Activated naive CD8-positive, alpha-beta T cell treated with anti-CD3 and anti-CD28 coated beads for 36 hours (primary cell): ENCODE measurements at places on chromosomes 3 and 15.

- DNase-seq, result no peak
Measured at GRCh38 chr3:125103406-125103805, 47.6 kb upstream of the HEG1 start.

DNA sequence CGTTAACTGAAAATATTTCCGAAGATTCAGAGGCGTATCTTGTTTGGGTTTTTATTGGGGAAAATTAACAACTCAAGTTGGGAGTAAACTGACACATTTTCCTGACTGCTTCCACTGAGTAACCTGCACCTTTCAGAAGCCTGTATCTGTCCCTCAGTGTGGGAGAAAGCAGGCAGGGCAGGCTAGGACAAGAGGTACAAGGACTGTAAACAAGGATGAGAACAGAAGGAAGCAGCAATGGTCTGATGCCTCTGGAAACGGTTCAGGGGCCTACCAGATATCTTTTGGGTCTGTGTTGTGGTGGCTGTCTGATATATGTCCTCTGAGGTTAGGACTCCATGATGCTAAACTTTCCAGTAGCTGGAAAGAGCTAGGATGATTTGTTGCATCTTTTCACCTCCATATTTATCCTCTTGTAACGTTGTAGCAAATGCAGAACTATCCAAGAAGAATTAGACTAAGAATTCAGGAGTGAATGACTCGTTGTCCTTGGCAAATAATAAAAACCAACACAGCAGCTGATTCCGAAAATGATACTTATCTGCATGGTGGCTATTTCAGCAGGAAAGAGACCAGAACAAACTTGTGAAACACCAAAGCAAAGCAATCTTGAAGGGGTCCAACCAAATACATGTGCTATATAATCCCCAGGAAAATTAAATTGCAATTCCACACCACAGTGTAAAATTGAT, 195.9 kb upstream of the ICE2 start:
- no peak for DNase-seq

- peak; percentile 47 for DNase-seq
Measured at GRCh38 chr3:10344147-10344943, 23.4 kb upstream of the SEC13 start.

- DNase-seq, result no peak
Measured at GRCh38 chr15:100668348-100668745, 66.0 kb downstream of the ASB7 start.

DNA sequence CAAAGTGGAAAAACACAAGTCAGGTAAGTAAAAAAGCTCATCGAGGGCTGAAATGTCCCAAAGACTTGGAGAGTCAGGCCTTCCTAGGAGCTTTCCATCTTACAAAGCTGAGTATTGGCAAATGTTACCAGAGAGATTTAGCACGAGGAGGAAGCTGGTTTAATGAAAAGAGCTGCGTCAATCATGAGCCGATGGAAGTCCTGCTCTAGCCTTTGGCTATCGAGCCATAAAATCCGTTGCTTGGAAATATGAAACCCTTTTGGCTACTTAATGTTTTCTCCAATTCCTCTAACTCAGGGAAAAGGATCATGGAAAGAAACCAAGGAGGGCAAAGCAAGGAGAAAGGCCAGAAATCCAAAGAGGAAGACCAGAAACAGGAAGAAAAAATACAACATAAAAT, 1074.6 kb downstream of the FHIT start:
- no peak for DNase-seq

DNA sequence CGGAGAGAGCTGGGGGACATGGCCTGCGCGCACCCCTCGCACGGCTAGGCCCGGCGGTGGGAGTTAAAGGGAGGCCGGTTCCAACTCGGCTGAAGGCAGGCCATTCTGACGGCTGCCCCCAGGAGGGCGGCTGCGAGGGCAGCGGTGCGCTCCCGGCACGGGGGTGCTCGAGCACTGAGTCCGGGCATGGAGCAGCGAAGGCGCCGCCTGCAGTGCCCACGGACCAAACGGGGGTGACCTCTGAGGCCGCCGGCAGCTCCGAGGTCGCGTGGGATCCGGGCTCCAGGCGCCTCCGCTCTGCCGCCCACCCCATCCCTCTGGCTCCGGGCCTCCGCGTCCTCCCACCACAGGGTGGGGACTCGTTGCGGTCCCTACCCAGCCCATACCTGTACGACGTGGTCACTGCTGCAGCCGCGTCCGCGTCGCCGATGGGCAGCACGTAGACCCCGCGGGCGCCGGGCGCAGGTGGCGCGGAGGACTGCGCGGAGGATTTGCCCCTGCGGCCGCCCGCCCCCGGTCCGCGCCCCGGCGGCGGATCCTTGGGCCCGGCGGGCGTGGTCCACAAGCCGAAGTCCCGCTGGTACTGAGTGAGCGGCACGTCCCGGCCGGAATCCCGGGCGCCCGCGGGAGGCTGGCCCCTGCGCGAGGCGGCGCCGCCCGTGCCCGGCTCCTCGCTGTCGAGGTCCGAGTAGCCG, 469 bp downstream of the MAP6D1 start:
- peak; percentile 31 for DNase-seq

DNA sequence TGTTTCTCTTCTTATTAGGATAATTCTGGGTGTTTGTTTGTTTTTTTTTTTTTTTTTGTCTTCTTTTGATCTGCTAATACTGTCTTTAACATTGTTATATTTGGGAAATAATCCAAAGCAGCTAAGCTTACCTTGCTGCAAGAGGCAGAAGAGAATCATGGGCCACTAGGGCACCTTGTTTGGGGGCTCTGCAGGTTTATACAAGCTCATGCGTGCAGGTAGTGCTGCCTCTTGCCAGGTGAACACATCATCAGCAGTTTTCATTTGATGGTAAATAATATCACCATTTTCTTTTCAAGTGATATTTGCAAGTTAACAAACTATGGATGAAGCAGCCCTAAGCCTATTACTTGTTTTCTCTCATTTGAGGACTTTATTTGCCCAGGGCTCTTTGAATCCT, 37.9 kb downstream of the MAP3K13 start:
- no peak for DNase-seq

DNA sequence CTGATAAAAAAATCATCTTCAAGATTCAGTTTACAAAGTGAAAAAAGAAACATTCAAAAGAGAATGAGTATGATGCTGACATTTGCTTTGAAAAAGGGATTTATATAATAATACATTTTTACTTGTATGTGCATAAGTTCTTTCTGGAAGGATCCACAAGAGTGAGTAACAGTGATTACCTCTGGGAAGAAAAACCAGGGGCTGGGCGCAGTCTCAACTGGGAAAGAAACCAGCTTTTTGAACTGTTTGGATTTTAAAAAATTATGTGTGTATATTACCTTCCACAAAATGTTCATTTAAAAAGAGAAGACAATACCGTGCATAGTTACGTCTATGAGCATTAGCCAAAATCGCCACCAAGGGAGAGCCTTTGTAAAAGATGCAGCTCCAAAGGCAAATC, 1.3 kb downstream of the CLEC3B start:
- DNase-seq, result no peak

- DNase-seq, result no peak
Measured at GRCh38 chr3:30181581-30181980, 424.8 kb upstream of the TGFBR2 start.

GRCh38 chr15:37291920-37292319, 191.6 kb upstream of the MEIS2 start:
- DNase-seq, result no peak

- DNase-seq, result no peak
Measured at GRCh38 chr3:122800706-122801237, 5.9 kb downstream of the SLC49A4 start.

- DNase-seq, result no peak
Measured at GRCh38 chr3:127206154-127206553, 13.2 kb downstream of the PRR23E start.

DNA sequence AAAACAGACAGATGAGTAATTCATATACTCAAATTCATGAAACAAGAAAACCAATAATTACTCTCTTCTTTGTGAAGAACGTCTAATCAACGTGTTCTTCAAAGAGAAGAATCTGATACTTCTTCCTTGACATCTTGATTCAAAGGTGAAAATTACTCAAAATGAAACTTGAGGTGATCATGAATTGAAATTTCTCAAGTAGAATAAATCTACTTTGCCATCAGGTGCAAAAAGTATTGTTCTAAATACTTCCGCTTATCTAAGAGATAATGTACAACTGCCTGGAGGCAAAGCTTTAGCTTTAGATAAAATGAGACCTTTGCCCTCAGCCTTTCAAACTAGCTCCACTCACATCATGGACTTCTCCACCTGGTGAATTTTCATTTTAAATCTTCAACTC, 13.9 kb upstream of the XXYLT1 start:
- DNase-seq, result no peak

DNA sequence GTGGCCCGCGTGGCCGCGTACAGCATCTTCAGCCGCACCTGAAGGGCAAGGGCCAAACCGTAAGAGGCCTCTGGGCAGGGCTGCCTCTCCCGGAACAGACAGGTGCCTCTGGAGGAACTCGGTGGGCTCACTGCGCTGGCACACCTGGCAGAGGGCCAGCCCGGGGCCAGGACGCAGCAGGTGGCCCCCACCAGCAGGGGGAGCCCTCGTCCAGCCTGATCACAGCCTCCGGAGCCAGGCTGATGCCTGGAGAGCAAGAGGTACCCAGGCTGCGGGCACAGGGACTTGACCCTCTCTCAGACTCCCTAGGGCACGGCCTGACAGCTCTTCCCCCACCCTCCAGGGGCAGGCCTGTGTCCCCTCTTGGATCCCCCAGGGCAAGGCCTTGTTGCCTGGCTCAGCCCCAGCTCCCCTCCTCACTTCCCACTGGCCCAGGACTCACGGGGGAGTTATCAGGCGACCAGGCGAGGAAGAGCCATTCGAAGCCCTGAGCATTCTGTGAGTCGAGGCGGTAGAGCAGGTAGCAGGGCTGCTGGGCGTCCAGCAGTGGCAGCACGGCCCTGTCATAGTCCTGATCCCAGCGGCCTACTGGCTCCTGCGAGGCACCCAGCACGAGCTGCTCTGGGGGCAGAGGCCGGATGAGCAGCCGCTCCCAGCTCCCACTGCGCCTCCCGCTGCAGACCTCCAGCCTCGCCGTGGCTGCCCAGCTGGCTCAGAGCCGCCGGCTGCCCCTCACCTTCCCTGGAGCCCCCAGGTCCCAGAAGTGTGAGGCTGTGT, 6.2 kb upstream of the TLR9 start:
- DNase-seq, result peak; percentile 88

DNA sequence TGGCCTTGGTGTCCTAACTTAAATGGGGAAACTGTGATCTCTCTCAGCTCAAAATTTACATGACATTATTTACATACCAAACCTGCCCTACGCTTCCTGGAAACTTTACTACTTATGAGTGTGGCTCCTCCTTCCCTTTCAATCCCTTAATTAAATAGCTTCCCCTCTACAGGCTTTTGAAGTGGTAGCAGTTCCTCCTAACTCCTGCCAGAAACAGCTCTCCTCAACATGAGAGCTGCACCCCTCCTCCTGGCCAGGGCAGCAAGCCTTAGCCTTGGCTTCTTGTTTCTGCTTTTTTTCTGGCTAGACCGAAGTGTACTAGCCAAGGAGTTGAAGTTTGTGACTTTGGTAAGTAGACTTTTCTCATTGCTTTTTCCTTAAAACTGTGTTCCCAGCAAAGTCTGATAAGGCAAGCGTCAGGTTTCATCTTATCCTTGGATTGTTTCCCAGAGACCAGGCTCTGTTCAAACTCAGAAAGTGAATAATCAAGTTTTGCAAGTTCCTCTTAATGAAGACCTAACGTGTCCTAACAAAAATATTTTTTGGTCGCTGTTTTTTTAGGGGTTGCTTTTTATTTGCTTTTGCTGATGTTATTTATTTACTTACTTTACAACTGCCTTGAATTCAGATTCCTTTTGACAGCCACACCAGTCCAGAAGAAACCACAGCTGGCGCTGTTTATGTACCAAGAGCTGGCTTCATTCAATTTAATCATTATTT, at the start of gene ACP3:
Gene ACP3, plus strand, starts transcription at position 179 of the 720 bp plus-strand sequence. Its CDS starts 50 bp downstream, at position 229.
- no peak for DNase-seq

DNA sequence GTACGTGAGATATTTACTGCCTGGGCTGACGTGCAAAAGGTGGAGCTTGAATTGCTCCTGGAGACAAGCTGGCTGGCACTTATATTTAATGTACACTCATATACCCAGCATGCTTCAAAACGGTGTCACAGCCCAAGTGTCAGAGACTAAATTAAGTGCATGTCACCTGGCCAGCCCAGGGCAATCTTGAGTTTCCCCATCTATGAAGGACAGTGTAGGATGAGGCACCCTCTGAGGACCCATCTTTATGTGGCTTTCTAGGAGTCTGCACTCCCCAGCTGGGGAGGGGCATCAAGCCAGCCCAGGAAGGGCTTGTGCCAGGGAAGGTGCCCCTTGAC, 5.3 kb downstream of the LRRC15 start:
- DNase-seq, result no peak

GRCh38 chr15:28955160-28955992, 69.6 kb downstream of the APBA2 start:
- DNase-seq, result peak; percentile 49

DNA sequence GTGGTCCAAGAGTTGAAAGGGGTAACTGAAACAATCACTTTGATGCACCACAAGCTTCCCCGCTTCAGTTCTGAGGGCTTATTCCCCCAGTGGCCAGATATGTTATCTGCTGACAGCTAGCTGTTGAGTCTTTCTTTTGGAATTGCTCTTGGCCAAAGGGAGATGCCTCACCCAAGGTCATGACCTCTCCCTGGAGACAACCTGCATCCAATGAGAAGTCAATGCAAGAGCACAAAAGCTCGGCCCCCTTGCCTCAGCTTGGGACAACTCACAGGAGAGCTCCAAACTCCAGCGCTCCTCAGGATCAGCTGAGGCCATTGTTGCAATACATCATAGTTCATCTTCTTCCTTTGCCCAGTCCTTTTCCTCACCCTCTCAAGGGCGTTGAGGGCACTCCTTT, 31.0 kb upstream of the THBS1 start:
- no peak for DNase-seq

- no peak for DNase-seq
Measured at GRCh38 chr15:68385671-68386586, 46.0 kb downstream of the ITGA11 start.

DNA sequence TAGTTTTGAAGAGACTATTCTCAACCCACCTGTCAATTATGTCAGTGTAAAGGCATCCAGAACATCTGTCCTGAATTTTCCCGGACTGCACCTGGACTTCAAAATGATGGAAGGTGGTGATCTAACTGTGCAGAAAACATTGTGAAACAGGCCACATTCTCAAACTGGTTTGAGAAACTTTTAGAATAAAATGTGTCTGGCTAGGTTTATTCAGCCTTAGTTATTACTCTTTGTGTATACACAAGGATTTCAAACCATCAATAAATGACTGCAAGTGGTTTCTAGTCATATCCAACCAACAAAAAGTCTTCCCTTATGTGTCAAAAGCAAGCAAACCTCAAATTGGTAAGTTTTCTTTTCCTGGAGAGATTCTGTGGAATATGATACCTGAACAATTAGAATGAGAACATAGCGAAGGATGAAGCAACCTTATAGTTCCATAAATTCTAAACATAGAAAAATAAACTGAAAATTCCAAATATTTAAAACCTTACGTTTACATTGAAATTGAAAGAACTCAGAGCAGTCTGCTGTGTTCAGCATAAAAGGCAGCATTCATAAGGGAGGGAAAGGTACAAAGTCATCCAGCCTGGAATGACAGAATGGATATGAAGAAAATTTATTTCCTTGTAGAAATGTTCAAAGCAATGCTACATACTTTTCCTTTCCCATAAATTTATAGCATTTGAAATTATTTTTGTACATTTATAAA, 306.6 kb upstream of the TGFBR2 start:
- no peak for DNase-seq
